ENCODE measurements at places on chromosomes 5 and 9.

DNA sequence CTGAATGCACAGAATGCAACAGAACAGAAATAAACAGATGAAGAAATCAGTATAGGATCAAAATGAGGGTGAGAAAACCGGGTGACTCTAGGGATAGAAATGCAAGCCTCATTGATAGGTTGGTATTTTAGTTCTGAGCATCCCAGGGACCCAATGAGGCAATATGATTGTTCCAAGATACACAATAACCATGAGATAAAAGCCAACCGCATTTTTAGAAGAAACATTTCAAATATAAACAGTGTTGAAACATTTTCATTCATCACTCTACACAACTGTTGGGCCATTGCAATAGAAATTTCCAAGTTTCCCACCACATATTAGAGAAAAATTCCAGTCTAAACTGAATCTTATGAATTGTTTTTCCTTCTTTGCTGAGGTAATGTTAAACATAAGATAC is 452.3 kb upstream of the PTGER4 start:
- no peak for DNase-seq

- DNase-seq, result no peak
Observed at GRCh38 chr5:52961274-52961681, 27.9 kb upstream of the ITGA2 start.

GRCh38 chr9:121233906-121234831 is 32.5 kb upstream of the RAB14 start:
- DNase-seq, result no peak

DNA sequence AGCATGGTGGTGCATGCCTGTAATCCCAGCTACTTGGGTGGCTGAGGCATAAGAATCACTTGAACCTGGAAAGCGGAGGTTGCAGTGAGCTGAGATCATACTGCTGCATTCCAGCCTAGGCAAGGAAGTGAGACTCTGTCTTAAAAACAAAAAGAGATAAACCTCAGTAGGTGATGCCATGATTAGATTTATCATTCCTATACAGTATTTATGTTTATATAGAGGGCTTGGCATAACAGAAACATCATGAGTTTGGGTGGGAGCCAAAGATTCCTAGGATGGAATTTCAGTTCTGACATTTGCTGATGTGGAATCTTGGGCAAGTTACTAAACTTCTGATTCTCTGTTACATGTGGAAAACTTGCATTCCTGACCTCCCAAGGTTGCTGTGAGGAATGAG is 22.3 kb downstream of the RFK start:
- no peak for DNase-seq

DNA sequence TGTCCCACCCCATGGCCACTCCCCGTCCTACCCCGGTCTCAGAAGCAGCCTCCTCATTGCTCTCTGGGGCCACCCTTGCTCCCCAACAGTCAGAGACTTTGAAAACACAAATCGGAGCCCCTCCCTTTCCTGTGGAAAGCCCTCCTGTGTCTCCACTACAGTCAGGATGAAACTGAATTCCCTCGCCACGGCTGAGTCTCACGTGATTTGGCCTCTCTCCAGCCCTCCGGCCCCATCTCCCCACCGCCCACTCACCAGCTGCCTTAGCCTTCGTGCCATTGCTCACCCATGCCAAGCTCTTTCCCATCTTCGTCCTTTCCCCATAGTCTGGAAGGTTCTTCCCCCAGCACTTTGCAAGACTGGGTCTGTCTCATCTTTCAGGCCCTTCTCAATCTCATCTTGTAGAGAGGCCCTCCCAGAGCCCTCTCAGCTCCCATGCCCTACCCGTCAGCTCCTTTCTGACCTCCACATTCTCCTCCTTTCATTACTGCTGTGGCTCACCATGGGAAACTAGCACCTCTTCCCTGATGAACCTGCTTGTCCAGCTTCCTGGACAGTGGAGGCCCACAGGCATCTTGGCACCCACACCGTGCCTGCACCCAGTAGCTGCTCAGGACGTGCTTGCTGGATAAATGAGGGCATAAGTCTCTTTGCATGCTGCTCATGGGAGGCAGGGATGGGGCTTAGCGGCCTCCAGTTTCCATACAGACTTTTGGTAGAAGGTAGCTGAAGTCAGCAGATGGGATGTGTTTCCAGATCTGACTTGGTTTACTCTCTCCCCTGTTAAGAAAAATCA is 126.4 kb upstream of the COL5A1 start:
- no peak for DNase-seq

DNA sequence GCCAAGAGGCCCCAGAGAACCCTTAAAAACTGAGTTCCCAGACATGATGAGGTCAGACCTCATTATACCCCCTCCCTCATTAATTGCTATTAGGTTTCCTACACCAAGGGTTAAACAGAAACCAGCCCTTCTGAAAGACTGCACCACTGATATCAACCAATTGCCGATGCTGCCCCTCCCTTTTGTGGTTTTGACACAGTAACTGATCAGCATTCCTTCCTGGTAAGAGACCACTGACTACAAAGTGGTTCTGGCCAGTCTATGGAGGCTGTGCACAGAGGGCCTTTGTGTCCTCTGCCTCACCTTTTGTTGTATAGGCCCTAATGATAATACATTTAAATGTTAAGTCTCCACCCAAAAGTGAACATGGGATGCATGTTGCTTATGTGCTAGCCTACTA is 201.5 kb downstream of the FRMD3 start:
- DNase-seq, result no peak

- no peak for DNase-seq
Observed at GRCh38 chr5:113527746-113528145, 14.3 kb downstream of the YTHDC2 start.

GRCh38 chr9:98989036-98990000 is 45.6 kb downstream of the COL15A1 start:
- no peak for DNase-seq

GRCh38 chr9:91776409-91777291 is 173.4 kb downstream of the ROR2 start:
- no peak for DNase-seq

DNA sequence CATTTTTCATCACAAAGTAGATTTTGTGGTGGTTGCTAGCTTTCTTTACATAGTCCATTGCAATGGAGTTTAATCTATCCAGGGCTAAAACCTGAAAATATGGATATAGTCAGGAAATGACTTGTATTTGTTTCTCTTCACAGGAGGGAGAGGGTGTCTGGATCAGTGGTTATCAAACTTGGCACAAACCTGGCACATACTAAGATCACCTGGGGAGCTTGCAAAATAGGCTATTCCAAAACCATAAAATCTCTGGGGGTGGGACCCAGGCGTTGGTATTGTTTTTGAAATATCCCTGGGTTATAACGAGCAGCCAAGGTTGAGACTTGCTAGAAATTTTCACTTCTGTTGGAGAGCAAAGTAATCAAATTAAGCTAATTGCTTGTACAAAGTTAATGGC is 179.9 kb downstream of the PCSK1 start:
- no peak for DNase-seq
